GM12878 (cell line): ENCODE measurements at places on chromosomes 2 and 18. TPM values are rescaled to one million over a fixed set of nuclear protein-coding genes. Genes with fewer than 3 reads are reported as not detected.

GRCh38 chr2:242030226-242030575 lies 160.7 kb downstream of the RTP5 start:
- no peak for DNase-seq

DNA sequence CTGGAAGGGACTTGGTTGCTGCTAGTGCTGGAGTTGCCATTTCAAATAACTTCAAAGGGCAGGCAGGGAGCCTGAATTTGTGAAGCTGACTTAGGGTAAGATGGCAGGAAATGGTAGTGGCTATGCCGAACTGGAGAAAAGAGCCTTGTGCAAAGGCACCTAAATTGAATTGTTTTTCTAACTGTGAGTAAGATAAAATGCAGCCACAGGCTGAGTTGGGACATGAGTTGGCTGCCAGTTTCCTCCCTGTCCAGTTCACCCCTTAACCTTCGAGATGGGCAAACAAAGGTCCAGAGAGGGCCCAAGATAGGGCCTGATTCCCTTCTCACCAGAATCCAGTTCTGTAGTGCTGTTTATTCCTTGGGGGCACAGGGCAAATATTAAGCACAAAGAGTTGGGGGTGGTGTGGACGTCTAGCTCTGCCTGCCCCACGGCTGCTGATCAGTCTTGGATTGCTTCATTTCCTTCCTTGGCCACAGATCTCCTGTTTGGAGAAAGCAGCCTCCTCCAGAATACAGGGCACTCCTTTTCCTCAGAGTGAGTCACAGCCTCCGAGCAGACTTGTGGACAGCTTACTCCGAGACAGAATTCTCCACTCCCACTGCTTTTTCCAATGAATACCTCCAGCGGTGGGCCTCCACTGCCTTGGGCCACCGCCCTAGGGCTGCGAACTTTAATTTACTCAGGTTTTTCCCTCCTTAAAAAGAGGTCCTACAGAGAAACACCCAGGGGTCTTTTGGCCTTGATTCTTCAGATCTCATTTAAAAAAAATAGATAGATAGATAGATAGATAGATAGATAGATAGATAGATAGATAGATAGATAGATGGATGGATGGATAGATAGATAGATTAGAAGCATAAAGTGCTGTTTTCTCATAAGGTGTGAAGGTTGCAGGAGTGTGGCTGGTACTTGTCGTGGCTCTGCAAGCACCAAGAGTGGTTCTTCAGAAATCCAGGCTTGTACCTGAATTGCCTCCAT lies 18.4 kb upstream of the SLC20A1 start:
- DNase-seq: no peak

GRCh38 chr2:137369106-137369505 lies 595.2 kb upstream of the HNMT start:
- no peak for DNase-seq

- DNase-seq: no peak
Measured at GRCh38 chr2:69674316-69674670, 30.8 kb upstream of the AAK1 start.

GRCh38 chr18:63603772-63604171 lies 16.6 kb downstream of the SERPINB13 start:
- DNase-seq: peak; percentile 42

DNA sequence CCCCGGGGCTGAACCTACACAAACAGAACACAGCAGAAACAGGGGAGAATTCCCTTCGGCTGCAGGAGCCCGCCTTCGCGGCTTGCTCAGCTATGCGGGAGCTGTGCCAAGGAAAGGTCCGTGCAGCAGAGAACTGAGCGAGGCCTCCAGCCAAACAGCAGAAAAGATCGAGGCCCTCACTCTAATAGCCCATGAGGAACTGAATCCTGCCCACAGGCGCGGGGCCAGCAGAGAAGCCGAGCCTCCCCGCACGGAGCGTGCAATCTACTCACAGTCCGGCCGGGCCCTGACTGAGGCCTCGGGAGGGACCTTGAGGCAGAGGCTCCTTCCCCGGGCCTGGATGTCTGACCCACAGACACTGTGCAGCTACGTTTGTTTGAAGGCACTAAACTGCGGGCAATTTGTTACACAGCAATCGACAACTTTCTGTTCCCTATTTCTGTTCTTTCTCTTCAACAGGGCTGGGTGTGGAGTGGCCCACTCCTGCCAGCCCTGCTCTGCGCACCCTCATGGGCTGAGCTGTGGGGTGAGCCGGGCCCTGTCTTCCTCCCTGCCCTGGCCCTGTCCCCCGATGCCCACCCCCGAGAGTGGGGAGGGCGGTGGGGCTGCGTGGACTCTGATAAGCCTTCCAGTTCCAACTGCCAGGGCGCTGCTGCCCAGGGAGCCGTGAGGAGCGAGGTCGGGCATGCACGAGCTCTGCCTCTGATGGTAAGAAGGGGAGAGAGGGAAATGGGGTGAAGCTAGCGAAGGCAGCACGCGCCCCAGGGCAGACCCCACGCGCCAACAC lies 13.7 kb downstream of the HES6 start:
- DNase-seq: no peak

GRCh38 chr2:133843551-133843950 lies 275.3 kb upstream of the NCKAP5 start:
- DNase-seq: no peak

DNA sequence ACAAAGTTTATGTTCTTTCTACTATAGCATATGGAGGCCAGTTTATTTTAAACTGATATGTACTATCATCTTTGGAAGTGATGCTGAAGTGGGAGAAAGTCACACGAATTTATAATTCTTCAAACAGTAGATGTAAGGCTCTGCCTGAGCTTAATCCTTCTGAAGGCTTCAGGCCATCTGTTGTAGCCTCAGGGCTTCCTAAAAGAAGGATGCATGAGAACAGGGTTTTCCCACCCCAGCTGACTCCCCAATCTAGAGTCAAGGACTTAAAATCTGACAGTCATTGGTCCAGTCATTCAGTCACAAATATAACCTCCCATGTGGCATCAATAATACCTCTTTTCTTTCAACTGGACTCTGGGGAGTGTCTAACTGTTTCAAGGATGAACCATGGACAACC lies 330.5 kb downstream of the KCNS3 start:
- DNase-seq: no peak

DNA sequence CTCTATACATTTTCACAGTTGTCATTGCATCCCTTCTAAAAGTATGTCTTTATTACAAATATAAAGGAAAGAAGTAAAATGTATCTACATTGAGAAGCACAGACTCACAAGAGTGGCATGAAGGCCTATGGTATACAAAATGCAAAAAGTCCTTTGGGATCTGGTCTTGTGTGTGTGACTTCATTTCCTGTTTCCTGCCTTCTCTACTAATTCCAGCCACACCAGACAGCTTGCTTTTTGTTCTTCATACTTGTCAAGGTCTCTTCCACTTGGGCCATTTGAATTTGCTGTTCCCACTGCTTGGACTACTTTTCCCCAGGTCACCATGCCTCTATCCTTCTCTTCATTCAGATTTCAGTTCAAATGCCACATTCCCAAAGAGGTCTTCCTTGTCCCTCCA lies 6.7 kb upstream of the PNO1 start:
- no peak for DNase-seq

GRCh38 chr2:1993711-1994682 lies 249.7 kb upstream of the PXDN start:
- no peak for DNase-seq

The OSR1 gene
- total RNA-seq: not detected in 2 replicates

The NDUFS1 gene
- total RNA-seq: 89.0 and 90.6 TPM in 2 replicates

The PTPRN gene
- total RNA-seq: not detected in 2 replicates
